HFFc6 (cell line): ENCODE measurements at places on chromosomes 16 and 17. TPM values are rescaled to one million over a fixed set of nuclear protein-coding genes. Genes with fewer than 3 reads are reported as not detected.

The LYRM9 gene
- total RNA-seq, result 2.2 to 3.6 TPM (median 2.8 TPM) in 3 replicates

DNA sequence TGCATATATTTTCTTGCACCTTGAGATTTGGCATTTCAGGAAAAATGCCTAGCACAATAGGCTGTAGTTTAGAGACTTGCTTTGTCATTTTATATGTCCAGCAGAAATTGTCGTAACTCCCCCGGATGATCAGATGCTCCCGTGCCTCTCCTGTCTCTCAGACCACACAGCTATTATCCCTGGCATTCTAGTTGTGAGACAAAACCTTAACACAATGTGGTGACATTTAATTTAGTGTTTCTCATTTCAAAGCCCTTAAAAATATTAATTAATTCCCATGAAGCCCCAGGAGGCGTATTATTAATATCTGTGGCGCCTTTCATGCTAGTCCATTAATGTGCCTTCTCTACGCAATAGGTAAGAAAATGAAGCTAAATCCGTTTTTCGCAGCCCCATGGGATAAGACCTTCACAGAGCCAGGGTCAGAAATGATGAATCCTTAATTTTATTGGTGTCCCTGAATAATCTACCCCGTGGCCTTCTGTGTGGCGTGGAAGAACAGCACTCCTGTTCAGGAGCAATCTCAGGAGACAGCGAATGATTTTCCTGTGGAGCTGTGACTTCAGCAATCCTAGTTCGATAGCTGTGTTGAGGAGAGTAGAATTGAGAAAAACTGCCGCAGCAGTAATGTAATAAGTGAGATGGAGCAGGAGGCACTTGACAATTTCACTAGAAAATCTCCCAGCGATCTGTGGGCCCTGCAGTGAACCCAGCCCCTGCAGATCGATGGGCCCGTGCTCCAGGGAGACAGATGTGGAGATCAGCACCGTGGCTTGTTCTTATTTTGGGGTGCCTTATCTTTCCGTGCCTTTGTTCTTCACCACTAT, 157.9 kb downstream of the RPTOR start:
- H3K4me1 ChIP-seq, result peaks cover 31% of the 10 kb centered on the region
- no peak for DNase-seq
- peaks cover 12% of the 10 kb centered on the region; the same call in 1 of the 2 replicates for H3K36me3 ChIP-seq
- no peak overlapping the region for H3K4me3 ChIP-seq
- H3K27ac ChIP-seq, result no peak overlapping the region

DNA sequence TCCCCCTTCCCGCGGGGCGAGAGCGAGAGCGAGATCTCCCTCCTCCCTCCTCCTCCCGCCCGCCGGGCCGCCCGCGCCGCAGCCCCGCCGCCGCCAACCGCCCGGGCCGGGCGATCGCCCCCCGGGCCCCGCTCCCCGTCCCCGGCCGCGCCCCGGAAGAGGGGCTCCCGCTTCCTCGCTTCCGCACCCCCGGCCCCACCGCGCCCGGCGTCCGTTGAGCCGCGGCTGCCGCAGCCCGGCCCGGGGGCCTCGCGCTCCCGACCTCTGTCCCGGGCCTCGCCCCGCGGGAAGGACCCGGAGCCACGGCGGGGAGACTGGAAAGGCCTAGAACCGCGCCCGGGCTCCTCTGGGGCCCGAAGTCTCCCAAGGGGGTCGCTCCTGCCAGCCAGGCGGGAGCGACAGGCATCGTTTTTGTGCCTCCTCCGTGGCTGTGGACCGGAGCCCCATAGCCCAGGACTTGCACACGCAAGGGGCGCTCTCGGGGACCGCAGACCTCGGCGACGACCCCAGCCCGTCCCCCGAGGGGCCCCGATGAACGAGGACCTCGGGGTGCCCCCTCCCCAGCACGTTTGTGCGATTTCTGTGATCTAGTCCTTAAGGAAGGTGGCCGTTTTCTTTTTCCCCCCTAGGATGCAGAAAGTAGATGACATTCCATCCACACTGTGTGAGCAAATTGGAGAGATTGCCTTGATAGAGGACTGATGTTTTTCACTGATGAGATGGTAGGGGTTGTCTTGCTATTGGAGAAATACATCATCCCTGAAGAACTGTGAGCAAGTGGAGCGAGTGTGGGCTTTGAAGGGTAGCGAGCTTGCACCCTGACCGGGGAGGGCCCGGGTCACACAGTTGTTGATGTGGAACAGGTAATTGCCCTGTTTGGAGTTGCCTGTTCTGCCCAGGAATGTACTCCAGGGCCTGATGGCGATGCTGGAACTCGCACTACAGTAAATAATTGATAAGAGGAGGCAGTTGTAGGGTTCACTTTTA, 611 bp downstream of the BANP start:
- peaks cover 5% of the 10 kb centered on the region for H3K27me3 ChIP-seq
- peaks cover 11% of the 10 kb centered on the region for H3K36me3 ChIP-seq
- no peak for DNase-seq
- H3K4me1 ChIP-seq, result peaks cover 42% of the 10 kb centered on the region
- peak overlapping the region; percentile 98 for H3K4me3 ChIP-seq

- peak; percentile 28 for DNase-seq
- no peak overlapping the region for H3K4me3 ChIP-seq
- peaks cover 39% of the 10 kb centered on the region for H3K4me1 ChIP-seq
Measured at GRCh38 chr17:2292100-2292499, 11.5 kb downstream of the SMG6 start.

- no peak for DNase-seq
- H3K4me3 ChIP-seq, result peak overlapping the region; percentile 42; the same call in 1 of the 2 replicates
- peaks cover 12% of the 10 kb centered on the region; the same call in 1 of the 2 replicates for H3K36me3 ChIP-seq
- H3K27ac ChIP-seq, result no peak overlapping the region
Measured at GRCh38 chr17:72123530-72124437, 3.0 kb downstream of the SOX9 start.

GRCh38 chr17:80737106-80738019, 192.7 kb downstream of the RPTOR start:
- H3K4me1 ChIP-seq, result peaks cover 16% of the 10 kb centered on the region
- no peak overlapping the region for H3K27ac ChIP-seq
- H3K27me3 ChIP-seq, result no peaks in the 10 kb centered on the region
- no peak for DNase-seq
- H3K36me3 ChIP-seq, result peaks cover 48% of the 10 kb centered on the region
- no peak overlapping the region for H3K4me3 ChIP-seq

DNA sequence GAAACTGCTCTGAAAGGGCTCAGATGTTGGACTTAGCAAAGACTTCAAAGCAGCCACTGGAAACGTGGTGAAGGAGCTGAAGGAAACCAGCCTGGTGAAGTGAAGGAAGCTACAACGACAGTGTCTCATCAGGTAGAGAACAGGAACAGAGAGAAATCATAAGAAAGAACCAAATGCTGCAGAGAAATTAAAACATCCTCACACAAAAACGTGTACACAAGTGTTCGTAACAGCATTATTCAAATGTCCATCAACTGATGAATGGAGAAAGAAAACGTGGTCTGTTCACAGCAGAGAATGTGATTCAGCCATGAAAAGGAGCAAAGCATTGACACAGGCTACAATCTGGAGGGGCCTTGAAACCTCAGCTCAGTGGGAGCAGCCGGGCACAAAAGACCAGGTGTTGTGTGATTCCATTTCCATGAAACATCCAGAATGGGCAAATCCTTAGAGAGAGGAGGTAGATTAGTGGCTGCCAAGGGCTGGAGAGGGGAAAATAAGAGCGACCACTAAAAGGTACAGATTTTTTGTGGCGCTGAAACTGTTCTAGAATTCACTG, 26.9 kb downstream of the IFT140 start:
- H3K4me1 ChIP-seq, result no peaks in the 10 kb centered on the region
- no peak overlapping the region for H3K4me3 ChIP-seq
- DNase-seq, result no peak
- H3K27ac ChIP-seq, result no peak overlapping the region

DNA sequence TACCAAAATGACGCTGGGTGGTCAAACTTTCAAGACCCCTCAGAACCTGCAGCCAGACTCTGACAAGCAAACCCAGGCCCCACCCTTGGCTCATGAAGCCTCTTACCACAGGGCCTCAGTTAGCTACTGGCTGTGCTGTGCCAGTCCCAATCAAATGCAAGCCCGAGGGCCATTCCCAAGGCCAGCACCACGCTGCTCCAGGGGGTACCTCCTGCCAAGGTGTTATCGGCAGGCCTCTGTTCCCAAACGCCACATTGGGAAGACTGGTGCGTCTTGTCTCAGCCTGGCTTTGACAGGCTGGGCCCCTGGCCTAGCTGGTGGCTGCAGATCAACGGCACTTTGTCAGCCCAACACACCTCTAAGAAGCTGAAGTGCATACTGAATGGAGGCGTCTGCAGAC, 35.8 kb upstream of the NOG start:
- H3K4me3 ChIP-seq, result no peak overlapping the region
- DNase-seq, result no peak
- H3K36me3 ChIP-seq, result no peaks in the 10 kb centered on the region
- H3K4me1 ChIP-seq, result no peaks in the 10 kb centered on the region

The HES7 gene
- 0.24 to 0.99 TPM (median 0.50 TPM) in 3 replicates for total RNA-seq

DNA sequence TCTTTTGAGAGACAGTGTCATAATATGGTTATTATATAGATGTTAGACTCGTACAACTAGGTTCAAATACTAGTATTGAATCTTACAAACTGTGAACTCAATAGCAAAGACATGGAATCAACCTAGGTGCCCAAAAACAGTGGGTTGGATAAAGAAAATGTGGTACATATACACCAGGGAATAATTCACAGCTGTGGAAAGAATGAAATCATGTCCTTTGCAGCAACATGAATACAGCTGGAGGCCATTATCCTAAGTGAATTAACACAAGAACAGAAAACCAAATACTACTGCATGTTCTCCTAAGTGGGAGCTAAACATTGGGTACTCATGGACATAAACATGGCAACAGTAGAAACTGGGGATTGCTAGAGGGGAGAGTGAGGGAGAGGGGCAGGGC, 8.1 kb downstream of the PHKB start:
- peaks cover 13% of the 10 kb centered on the region for H3K36me3 ChIP-seq
- H3K27ac ChIP-seq, result no peak overlapping the region
- no peak overlapping the region for H3K4me3 ChIP-seq
- no peak for DNase-seq
- H3K27me3 ChIP-seq, result no peaks in the 10 kb centered on the region

- H3K4me1 ChIP-seq, result peaks cover 34% of the 10 kb centered on the region
- peak overlapping the region; percentile 73 for H3K4me3 ChIP-seq
- peak overlapping the region; percentile 69 for H3K27ac ChIP-seq
- no peaks in the 10 kb centered on the region for H3K36me3 ChIP-seq
Measured at GRCh38 chr16:68790130-68790761, 53.1 kb upstream of the TANGO6 start.

DNA sequence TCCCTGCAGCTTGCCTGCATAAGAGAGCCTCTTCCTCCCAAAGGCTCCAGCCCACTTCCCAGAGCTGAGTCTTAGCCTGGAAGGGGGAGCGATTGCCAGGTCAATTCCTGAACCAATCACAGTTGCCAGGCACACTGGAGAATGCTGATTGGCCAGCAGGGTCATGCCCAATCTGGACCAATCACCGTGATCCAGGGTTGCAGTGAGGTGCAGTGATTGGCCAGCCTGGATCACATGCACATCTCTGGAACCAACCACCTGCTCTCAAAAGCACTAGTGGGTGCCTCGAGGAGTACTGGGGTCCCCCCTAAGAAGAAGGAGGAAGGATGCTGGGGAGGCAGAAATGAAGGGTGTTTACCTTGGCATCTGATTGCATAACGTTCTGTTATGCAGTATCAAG, 18.4 kb downstream of the NAGPA start:
- H3K27me3 ChIP-seq, result peaks cover 39% of the 10 kb centered on the region
- peaks cover 4% of the 10 kb centered on the region; the same call in 1 of the 2 replicates for H3K36me3 ChIP-seq
- no peak overlapping the region for H3K27ac ChIP-seq
- no peak overlapping the region for H3K4me3 ChIP-seq
- no peaks in the 10 kb centered on the region for H3K4me1 ChIP-seq
